GM13976 (cell line): ENCODE measurements at places on chromosomes 7 and 10.

GRCh38 chr7:51847461-51848134, 531.0 kb upstream of the COBL start:
- no peak for DNase-seq

DNA sequence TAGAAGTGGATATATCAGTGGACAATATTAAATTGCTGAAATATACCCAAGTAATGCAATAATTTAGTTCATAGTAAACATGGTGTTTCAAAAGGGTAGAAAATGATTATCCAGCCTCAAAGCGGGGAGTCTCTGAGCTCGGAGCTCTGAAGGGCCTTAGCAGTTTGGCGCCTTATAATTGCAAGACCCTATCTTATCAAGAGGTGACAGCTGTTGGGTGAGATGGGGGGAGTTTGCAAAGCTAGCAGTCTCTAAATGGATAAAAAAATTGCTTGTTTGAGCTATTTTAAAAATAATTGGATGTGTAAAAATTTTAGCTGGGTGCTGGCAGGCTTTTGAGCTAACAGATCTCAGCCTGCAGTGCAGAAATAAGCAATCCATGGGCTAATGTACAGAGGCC, 219.2 kb downstream of the CCSER2 start:
- no peak for DNase-seq

- no peak for DNase-seq
Observed at GRCh38 chr7:54330216-54330800, 211.9 kb upstream of the VSTM2A start.

DNA sequence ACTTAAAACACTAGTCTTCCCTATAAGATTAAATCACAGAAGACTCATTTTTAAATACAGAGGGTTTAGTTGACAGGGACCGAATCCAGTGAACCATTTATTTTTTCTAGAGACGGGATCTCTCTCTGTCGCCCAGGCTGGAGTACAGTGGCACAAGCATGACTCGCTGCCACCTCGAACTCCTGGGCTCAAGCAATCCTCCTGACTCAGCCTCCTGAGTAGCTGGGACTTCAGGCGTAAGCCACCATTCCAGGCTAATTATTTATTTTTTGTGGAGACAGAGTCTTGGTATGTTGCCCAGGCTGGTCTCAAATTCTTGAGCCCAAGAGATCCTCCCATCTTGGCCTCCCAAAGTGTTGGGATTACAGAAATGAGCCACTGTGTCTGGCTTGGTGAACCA, 20.9 kb upstream of the LYZL1 start:
- DNase-seq: no peak

DNA sequence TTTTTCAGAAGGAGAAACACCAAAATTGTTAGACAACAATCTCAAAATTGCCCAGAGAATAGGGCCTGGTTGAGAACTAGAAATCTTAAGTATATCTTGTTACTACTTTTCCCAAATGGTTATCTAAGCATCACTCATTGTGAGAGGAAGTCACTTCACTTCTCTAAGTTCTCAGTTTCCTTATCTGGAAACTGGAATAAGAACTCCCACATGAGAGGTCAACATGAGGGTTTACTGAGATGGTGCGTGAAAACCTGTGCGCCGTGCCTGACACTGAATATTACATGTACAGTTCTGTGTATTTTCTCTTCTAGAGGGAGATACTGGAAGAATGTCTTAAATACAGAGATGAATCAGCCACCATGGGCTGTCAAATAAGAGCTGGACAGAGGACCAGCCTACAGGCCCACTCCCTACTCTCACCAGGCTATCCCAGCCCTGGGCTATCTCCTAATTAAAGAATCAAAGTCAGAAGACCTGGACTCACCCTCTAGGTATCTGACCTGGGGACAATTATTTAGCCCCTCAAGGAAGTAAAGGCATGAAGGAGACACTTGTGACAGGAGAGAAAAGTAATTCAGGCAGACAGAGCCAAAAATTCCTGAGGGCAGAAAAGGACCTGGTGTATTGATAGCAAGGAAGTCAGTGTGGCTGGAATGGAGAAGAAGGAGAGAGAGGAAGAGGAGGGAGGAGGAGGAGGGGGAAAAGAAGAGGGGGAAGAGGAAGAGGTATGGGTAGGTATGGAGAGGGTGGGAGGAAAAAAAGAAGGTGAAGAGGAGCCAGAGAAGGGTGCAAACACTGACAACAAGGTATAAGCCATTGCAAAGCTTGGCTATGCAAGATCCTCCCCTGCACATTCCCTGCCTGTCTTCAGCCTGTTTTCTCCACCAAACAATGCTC, 44.9 kb downstream of the CCDC71L start:
- no peak for DNase-seq

DNA sequence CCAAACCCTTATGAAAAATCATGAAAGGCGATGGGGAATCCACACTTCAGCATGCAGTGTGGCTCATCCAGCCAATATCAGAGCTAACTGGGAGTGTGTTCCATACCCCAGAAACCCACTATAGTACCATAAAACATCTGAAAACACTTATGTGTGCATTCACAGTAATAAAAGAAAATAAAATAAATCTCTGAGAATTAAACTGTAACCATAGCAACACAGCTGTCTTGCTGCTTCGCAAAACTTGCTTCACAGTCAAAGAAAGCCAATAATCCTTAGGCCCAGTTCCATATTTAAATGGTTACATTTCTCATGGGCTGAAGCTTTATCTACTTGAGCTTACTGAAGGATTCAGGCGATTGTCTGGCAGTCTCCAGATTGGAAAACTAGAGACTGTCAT, 19.9 kb upstream of the POLR1F start:
- DNase-seq: no peak
